Muscle of leg (tissue), 16 donors: ENCODE measurements at places on chromosomes 2 and 18.

DNA sequence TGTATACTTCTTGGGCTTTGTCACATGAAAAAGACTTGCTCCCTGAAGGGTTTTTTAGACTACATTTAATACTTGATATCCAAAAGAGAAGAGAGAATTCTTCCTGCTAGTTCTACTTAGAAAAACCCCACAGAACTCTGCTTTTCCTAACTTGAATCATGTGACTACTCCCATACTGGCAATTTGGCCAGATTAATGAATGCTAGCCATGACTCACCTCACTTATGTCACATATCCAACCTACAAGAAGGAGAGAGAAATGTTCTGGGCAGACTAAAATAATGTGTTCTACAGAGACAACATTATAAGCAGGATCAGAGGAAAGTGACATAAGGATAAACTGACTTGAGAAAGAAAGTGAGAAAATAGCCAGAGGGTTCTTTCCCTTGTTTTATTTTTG lies 249.3 kb upstream of the GULP1 start:
- peak; percentile 77 for DNase-seq

GRCh38 chr2:201378496-201379397 lies 21.6 kb upstream of the FLACC1 start:
- DNase-seq = peak; percentile 32

- DNase-seq = no peak
Observed at GRCh38 chr18:23995180-23995579, 19.4 kb upstream of the TTC39C start.

DNA sequence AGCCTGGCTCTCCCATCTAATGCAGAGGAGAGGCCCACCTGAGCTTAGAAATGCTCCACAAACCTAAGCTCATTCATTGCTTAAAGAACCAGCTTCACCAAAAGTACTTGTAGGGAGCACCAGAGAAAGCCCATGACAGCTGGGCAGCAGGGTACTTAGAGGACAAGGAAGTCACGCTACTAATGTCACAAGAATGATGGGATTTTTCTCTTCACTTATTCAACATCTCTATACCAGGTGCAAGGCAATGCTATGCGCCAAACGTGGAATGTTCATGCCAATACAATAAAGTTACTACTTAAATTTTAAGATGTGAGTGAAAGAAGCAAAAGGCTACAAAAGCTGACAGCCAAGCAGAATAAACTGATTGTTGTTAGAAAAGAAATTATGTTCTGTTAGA lies 36.0 kb downstream of the LONRF2 start:
- DNase-seq = no peak

- DNase-seq = no peak
Observed at GRCh38 chr2:221254299-221254698, 317.8 kb downstream of the EPHA4 start.

DNA sequence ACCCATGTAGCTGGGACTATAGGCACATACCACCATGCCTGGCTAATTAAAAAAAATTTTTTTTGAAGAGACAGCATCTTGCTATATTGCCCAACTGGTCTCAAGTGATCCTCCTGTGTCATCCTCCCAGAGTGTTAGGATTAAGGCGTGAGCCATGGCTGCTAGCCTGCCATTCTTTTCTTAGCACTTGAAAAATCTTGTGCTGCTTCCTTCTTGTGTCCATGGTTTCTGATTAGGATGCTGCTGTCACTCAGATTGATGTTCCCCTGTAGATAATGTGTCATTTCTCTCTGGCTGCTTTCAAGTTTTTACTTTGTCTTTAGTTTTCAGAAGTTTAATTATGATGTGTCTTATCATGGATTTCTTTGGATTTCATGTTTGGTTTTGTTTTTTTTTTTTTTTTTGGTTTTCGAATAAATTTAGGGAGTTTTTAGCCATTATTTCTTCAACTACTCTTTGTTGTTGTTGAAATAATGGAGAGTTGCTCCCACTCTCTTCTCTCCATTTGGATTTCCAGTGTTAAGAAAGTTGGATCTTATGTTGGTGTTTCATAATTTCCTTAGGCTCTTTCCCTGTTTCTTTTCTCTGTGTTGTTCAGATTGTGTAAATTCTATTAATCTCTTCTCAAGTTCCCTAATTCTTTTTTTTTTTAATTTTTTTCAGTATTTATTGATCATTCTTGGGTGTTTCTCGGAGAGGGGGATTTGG lies 2.5 kb downstream of the ATP9B start:
- DNase-seq = no peak

DNA sequence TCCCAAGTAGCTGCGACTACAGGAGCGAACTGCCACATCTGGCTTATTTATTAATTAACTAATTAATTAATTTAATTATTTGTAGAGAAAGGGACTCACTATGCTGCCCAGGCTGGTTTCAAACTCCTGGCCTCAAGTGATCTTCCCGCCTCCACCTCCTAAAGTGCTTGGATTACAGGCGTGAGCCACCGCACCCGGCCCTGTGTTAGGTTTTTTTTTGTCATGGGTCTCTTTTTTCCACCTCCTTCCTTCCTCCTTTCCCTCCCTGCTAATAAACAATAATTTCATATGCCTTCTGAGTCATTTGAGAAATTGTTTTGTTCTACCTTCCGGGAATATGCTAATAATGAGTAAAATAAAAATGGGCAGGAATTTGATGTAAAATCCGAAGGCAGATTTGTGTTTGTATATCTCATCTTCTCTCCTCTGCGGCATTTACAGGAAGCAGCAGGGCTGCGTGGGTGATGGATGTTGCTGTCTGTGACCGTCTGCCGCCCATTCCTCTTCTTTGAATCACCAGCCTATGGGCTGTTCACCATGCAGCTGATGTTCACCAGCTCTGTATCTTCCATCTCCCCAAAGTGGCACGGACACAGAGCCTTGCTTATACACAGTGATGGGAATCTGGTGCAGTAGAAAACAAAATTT lies 89.9 kb downstream of the ACSL3 start:
- no peak for DNase-seq

- no peak for DNase-seq
Observed at GRCh38 chr2:178891959-178892485, 84.8 kb upstream of the TTN start.

DNA sequence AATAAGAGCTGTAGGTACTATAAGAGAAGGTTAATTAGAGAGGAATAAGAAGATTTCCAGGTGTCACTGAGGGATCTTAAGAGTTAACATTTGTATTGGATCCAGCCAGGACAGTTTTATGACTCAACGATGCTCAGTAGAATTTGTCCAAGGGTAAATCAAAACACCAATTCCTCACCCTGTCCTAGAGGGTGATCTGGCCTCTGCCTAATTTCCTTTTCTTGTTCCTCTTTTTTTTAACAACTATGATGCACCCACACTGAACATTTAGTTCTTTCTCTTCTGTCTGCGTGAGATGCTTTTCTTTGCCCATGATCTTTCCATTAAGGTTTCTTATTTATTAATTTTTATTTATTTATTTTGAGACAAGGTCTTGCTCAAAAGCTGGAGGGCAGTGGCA lies 92.0 kb downstream of the PMS1 start:
- DNase-seq = no peak

DNA sequence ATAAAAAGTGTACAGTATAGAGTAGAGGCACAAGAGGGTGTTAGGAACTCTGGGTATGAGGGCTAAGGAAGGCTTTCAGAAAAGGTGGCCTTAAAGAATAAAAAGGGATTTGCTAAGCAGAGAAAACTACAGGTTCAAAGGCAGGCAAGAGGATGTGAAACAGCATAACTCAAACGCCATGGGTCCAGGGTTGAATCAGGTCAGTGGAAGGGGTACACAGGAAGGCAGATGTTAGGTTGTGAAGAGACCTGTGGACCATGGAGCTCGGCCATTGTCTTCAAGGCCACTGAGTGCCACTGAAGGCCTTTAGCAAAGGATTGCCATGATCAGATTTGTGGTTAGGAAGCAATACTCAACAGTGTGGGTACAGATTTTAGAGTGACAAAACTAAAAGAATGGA lies 108.2 kb upstream of the FAM98A start:
- no peak for DNase-seq

- DNase-seq = no peak
Observed at GRCh38 chr18:32381761-32382160, 88.9 kb downstream of the GAREM1 start.

- no peak for DNase-seq
Observed at GRCh38 chr2:166158546-166158945, 30.7 kb upstream of the SCN1A start.

- no peak for DNase-seq
Observed at GRCh38 chr2:137928547-137929518, 35.4 kb upstream of the HNMT start.

DNA sequence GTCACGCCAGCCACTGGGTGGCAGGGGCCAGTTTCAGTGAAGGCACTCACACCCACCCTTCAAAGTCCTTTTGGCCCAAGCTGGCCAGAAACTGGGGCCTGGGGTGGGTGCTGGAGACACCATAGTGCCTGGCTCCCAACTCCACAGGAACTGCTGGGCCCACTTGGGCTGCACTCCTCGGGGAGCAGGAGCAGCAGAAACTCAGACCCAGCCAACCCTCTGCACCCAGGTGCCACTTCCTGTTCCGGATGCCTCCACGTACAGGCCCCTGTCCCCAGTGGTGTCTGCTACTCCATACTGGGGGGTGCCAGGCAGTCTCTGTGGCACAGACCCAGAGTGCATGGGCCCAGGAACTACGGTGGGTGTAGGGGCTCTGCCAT lies 42.5 kb upstream of the ZNF519 start:
- DNase-seq = no peak

DNA sequence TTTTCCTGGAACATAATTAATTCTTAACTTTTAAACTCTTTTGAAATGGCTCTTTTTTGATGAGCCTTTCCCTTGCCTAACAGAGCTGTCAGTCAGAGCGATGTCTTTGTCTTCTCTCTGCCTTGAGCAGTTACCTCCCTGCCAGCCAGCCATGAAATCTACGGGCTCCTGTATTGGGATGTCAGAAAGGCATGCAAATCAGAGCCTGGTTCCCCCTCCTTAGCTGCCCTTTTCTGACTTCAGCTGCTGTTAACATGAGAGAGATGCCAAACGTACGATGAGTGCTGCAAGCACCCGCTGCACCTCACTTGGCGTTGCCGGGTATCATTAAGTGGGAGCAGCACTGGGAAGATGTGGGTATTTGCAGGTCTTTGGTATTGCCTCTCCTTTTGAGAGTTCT lies 131.4 kb upstream of the BOD1L2 start:
- DNase-seq = no peak

GRCh38 chr2:146666340-146666739 lies 1178.5 kb upstream of the ACVR2A start:
- no peak for DNase-seq

GRCh38 chr2:38578832-38579231 lies 23.9 kb downstream of the HNRNPLL start:
- DNase-seq = no peak

- DNase-seq = no peak
Observed at GRCh38 chr2:168320267-168320666, 72.9 kb upstream of the STK39 start.

- DNase-seq = peak; percentile 36
Observed at GRCh38 chr2:449246-450067, 161.6 kb upstream of the ALKAL2 start.

DNA sequence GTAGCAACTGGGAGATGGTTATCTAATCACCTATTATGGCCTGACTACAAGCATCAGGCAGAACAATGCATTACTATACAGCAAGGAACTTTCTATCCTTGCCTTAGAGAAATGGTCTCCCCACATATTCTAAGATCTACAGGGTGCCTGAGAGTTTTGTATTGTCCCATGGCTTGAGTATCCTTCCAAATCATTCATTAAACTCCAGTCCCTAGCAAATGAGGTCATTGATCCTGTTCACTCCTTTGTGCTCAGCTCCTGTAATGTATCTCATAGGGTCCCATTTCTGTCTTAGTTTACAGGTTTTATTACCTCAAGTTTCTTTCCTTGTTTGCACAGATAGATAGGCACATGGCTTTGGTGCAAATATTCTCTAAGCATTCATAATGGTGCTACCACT lies 9.0 kb downstream of the HNMT start:
- DNase-seq = no peak

GRCh38 chr2:68937346-68938055 lies 15.2 kb downstream of the GKN2 start:
- no peak for DNase-seq

DNA sequence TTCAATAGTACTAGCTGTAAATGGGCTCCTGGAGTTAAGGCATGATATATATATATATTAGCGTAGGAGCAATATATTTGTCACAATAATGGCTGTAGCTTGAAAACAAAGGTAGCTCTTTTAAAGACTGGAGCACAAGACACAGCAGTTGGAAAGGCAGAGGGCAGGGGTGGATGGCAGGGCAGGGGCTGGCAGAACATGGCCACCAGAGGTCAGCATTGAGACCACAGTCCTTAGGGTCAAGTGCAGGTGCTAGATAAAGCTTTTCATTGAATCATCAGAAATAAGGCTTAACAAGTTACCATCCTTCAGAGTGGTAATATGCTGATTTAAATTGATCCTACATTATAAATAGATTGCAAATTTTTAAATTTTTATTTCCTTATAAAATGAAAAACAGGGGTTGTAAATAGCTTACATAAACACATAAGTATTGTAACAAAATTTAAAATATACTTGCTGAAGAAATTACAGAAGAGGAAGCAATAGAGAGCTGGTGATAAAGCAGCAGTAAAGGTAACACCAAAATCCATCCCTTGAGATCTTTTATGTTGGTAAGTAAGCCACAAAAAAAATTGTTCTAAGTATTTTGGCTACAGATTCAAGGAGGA lies 161.2 kb upstream of the PIEZO2 start:
- DNase-seq = peak; percentile 22

GRCh38 chr18:28404694-28405093 lies 227.8 kb upstream of the CDH2 start:
- DNase-seq = no peak

GRCh38 chr2:60423505-60423904 lies 129.9 kb downstream of the BCL11A start:
- no peak for DNase-seq

- peak; percentile 94 for DNase-seq
Observed at GRCh38 chr2:160427629-160428404, 65.8 kb downstream of the RBMS1 start.

DNA sequence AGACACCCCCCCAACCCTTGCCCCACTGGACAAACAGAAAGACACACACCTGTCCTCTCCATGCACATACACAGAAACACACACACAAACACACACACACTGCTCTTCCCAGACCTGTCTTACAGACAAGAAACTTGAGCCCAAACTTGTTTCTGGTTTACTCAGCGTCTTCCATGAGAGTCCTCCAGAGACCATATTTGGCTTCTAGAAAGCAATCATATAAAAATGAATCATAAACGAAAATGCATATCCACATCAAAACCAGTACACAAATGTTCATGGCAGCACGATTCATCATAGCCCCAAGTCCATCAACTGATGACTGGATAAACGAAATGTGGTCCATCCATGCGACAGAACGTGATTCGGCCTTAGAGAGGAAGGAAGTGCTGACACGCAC lies 84.2 kb upstream of the ASAP2 start:
- no peak for DNase-seq

- DNase-seq = no peak
Observed at GRCh38 chr2:10629819-10630532, 59.8 kb downstream of the NOL10 start.
